ENCODE measurements at places on chromosomes 3 and 15.

GRCh38 chr3:71583566-71584393 is at the start of gene FOXP1:
FOXP1 (minus strand) TSS chr3:71583728; CDS start chr3:71198381, 385,347 bp downstream.
- DNase-seq, result peak; percentile 74

GRCh38 chr15:90872486-90873184 is 4.2 kb downstream of the FURIN start:
- no peak for DNase-seq

- DNase-seq, result no peak
Observed at GRCh38 chr15:74791667-74792066, 9.8 kb downstream of the CSK start.

- DNase-seq, result no peak
Observed at GRCh38 chr15:32952901-32953532, 235.2 kb downstream of the GREM1 start.

- DNase-seq, result no peak
Observed at GRCh38 chr15:41568350-41569017, 9.5 kb downstream of the TYRO3 start.

Measured in activated CD8-positive, alpha-beta memory T cell treated with anti-CD3 and anti-CD28 coated beads, Interleukin-2, amount 10 ng/mL, durations not matched to agents 7 days and 5 days (primary cell).